ENCODE measurements at places on chromosomes 11 and 22.

DNA sequence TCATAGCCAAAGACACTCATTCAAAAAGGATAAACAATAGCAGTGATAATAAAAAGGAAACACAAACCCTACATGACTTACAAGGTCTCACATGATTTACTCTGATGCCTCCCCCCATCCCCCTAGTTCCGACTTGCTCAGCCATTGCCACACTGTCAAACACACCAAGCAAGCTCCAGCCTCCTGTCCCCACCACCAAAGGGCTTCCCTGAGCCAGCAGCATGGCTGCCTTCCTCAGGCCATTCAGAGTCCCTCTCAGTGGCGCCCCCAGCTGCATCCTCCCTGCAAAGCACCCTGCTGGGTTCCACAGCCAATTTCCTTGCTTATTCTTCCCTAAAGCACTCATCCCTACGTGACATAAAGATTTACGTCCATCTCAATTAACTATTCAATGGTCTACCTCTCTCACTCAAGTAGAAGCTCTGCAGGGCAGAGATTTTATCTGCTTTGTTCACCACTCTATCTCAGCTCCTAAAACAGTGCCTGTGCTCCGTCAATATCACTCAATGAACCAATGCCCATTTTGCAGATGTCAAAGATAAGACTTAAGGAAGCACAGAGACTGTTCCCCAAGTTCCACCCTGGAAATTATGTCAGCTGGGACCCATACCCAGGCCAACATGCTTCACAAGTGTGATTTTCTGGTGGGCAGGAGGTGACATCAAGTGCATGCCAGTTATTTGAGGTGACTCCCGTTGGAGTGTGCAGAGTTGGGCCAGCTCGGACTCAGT lies 106.9 kb downstream of the SYN3 start:
- no peak for DNase-seq

GRCh38 chr11:29483831-29484230 lies 533.0 kb downstream of the KCNA4 start:
- no peak for DNase-seq

GRCh38 chr11:12859872-12860657 lies 149.1 kb upstream of the RASSF10 start:
- DNase-seq: no peak

- no peak for DNase-seq
Observed at GRCh38 chr11:17405232-17406005, 17.0 kb upstream of the KCNJ11 start.

- no peak for DNase-seq
Observed at GRCh38 chr11:96188243-96189006, 154.6 kb downstream of the MAML2 start.

- no peak for DNase-seq
Observed at GRCh38 chr11:65786008-65786785, 666 bp upstream of the OVOL1 start.

DNA sequence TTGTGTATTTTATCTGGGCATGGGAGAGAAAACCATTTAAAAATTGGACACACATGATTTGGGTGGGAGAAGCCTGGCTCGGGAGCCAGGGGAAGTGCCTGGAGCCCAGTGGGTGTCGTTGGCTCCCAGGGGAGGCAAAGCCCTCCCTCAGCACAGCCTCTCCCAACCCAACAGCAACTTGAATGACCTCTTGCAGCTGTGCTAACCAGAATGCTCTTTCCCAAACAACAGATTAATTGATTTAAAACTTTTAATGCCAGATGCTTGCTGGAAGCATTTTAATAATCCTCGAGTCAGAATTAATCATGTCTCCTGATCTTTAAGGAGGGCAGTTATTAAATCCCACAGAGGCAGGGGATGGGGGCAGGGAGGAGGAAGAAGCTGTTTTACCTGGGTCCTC lies 401.6 kb downstream of the BUD13 start:
- DNase-seq: no peak

GRCh38 chr11:127950162-127950561 lies 637.2 kb downstream of the ETS1 start:
- no peak for DNase-seq

GRCh38 chr11:93063086-93063485 lies 93.6 kb downstream of the MTNR1B start:
- DNase-seq: no peak

GRCh38 chr11:77654770-77655434 lies 17.3 kb upstream of the CLNS1A start:
- DNase-seq: no peak

DNA sequence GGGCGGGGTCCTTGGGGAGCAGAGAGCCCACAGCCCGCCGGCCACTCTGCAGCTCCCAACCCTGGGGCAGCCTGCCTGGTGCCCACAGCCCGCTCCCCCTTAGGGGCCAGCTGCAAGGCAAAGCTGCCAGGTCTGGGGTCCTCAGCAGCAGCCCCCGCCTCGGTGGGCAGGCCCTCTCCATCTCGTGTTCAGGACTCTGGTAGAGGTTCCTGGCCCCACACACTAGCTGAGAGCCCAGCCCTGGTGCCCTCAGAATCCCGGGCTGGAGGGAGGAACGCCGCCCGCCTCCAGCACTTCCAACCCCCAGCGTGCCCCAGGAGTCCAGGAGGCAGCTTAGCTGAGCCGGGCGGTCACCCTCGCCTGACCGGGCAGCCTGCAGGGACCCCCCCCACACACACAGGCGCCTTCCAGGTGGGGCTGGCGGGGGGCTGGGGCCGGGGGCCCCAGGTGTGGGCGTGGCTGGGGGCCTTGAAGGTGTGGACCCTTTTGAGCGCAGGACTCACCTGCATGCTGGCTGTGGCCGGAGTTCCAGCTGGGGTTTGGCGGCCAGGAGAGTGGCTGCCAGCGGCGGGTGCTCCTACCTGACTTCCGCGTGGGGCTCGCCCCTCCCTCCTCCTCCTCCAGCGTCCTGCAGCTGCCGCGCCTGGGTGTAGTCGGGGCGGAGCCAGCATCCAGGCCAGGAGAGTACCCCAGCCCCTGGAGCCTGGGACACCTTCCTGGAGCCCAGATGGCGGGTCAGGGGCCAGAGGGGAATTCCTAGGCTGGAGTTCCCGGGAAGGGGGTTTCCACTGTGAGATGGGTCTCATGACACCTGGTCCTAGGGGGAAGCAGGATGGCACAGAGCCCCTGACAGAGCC lies at the start of gene ANO9:
Gene ANO9 (minus strand): TSS at position 594 of the 857 bp plus-strand sequence. CDS start 85 bp downstream, at position 509.
- DNase-seq: no peak

All from Panc1 (cell line).